ENCODE measurements at places on chromosomes 11 and 22.

- no peak for DNase-seq
Measured at GRCh38 chr11:100890789-100891188, 203.7 kb downstream of the ARHGAP42 start.

DNA sequence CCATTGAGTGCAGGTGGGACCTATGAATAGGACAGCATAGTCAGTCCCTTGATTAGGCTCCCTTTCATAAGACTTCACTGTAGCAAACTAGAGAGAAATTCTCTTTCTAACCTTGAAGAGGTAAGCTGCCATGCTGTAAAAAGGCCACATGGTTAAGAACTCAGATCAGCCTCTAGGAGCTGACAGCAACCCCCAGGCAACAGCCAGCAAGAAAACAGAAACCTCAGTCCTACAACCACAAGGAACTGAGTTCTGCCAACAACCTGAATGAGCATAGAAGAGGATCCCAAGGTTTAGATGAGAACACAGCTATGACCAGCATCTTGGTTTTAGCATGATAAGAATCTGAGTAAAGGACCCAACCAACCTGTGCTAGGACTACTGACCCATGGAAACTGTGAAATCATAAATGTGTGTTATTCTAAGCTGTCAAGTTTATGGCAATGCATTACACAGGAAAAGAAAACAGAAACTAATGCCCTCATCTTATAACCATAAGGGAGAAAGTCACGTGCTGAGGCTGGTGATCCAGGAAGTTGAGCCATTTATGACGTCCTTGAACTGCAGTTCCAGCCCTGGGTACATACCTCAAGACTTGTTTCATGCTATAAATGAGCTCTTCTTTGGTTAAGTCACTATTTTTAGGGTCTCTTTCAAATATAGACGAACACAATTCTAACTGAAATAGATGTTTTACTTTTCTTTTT is 43.3 kb downstream of the RAB38 start:
- DNase-seq: no peak

GRCh38 chr22:43974028-43974545 is 18.8 kb downstream of the SAMM50 start:
- DNase-seq: no peak

DNA sequence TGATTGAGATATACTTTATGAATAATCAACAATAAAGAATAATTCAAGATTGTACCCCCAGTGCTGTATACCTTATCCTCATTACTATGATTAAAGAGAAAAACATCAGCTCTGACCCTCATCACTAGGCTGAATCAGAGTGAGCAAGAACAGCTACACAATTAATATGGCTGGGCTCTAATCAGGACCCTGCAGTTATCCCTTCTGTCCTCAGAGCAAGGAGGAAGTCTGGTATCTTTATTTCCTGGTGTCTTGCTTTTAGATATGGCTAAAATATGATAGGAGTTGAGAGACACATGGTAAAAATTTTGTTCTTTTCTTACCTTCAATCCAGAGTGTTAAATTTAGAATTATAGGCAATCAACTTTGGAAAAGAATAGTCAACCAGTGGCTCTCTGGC is 28.6 kb upstream of the GAB2 start:
- no peak for DNase-seq

GRCh38 chr11:10742460-10743208 is 8.4 kb upstream of the CTR9 start:
- DNase-seq: no peak

DNA sequence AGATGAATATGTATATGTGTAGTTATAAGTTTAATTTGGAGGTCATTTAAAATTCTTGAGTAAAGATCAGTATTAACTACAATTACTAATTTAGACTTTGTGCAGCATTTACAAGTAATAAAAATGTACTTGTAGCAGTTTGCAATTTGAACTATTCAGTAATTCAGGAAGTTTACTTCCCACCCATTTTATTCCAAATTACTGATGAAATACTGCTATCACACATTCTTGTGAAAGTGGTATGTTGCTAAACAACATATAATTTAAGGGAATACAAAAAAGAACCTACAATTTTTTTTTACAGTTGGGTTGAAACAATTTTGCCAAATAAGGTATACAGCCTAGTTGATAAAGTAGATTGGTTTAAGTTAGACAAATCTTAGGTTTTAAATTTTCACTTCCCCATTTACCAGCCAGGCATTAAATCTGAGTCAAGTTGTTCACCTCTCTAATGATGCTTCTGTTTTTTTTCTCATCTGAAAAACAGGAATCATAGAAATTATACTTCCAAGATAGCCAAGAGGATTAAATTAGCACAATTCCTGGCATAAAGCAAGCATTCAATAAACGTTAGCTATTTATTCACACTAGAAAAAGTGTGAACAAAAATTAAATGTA is 45.3 kb downstream of the ZBTB44 start:
- DNase-seq: no peak
